Tibial artery (tissue), 4 donors: ENCODE measurements at places on chromosomes 7 and 10.
A peak's percentile ranks its signal among the peaks of the same experiment; 100 is the strongest.

GRCh38 chr7:131157530-131158243 lies 170.0 kb upstream of the MKLN1 start:
- peak; percentile 77 for DNase-seq

DNA sequence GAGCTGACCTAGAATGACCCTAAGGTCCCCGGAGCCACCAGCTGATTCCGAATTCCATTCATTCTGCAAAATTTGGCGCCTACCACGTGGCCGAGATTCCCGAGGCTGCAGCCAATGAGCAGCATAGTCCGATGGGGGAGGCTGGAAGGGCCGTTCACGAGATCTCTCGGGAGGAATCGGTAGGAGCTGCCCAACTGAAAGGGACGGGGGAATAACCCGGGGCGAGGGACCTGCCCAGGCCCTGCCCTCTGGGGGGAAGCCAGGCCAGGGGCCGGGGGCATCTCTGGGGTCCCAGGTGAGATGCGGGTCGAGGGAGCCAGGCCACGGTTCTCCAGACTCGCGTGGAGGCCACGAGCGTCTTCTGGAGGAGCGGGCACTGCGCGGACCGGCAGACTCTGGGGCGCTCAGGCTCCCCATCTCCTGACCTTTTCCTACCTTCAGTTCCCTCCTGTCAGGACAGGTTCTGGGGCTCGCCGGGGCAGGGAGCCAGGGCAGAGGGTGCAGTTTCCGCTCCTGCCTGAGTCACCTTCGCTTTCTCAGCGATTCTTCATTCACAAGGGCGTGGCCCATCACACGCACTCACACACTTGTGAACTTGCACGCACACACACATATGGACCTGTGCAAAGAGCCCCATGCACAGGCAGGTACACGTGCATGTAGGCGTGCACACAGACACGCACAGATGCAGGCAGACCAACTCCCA lies 173.4 kb downstream of the RNF216 start:
- DNase-seq = no peak

DNA sequence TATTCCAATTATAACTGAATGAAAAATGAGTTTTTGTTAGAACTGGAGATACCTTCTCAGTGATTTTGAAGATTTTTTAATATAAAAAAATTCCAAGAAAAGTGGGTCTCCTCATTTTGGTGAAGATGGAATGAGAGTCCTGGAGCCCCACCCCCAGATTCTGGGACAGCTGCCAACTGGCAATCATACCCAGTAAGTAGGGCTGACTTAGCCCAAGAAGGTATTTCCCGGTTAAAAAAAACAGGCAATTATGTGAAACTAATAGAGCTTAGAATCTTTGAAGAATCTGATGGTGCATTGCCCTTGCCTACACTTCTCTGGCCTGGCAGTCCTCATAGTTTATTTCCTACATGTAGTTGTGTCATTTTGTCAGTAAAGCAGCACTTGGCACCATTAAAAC lies 52.8 kb upstream of the VWDE start:
- no peak for DNase-seq

DNA sequence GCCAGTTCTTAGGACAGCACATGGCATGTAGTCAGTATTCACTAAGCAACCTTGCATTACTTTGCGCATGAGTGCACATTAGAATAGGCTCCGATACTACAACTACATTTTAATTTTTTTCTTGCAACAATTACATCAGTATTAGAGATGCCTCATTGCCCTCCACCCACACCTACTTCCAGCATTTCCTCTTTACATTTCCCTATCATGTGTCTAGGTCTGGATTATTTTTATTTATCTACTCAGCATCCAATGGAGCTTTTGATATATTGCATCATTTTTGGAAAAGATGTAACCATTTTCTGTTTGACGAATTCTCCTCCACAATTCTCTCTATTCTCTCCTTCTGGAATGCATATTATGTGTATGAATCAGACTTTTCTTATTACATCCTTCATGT lies 258.2 kb upstream of the GLI3 start:
- no peak for DNase-seq

- no peak for DNase-seq
Measured at GRCh38 chr7:105016709-105017656, 3.0 kb downstream of the KMT2E start.

GRCh38 chr7:107506674-107507339 lies 37.0 kb downstream of the GPR22 start:
- DNase-seq = peak; percentile 36

DNA sequence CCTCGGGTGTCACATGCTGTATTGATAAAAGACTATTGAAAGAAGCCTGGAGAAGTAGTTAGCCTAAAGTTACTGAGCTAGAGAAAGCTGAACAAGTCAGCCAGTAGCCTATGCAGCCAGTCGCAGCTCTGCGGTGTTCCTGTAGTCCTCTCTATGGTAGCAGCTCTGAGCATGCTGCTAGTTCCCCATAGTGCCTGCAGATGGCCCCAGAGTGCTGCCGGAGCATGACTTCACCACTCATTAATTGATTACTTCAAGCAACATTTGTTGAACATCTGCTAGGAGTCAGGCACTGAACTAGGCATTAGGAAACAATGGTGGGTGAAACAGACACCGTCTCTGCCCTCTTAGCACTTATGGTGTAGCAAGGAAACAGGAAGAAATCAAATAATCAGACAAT lies 422.7 kb downstream of the SORCS3 start:
- no peak for DNase-seq

DNA sequence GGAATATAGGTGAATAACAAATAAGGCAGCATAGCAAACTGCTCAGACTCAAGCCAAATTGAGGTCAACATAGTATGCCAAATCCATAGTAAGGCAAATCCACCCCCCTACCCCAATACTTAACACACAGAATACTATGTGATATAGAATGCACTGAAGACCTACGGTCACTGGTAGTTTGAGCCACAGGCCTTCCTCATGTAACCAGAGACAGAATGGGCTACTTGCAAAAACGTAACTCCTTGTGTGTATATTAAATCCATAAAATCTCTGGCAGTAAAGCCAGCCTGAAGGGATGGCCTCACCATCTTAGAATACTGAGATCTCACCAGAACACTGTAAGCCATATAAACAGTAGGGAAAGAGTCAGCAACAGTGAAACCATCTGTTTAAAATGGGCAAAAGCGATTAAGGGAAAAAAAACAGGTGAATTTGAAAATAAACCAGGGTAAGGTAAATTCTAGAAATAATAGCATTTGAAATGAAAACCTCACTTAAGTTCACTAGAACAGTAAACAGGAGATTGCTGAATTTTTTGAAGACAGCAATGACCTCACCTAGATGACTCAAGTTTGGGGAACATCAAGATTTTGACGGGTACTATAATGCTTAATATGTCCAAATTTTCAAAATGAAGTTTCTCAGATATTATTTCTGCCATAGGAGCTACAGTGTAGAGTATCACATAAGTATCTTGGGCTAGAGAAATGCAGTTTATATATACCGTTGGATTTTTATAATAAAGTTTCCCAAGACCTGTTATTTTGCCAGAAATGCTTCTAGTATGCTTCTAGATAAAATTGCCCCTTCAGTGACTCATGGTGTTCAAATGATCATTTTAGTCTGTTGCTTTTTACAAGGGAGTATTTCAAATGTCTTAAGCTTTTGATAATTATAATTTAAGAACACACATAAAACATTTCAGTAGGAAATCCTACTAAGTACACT lies 13.9 kb downstream of the HNRNPA2B1 start:
- DNase-seq = no peak

GRCh38 chr10:28604567-28605536 lies 71.9 kb downstream of the WAC start:
- no peak for DNase-seq
